ENCODE measurements at places on chromosomes 2 and 18. TPM values are rescaled to one million over a fixed set of nuclear protein-coding genes. Genes with fewer than 3 reads are reported as not detected.

DNA sequence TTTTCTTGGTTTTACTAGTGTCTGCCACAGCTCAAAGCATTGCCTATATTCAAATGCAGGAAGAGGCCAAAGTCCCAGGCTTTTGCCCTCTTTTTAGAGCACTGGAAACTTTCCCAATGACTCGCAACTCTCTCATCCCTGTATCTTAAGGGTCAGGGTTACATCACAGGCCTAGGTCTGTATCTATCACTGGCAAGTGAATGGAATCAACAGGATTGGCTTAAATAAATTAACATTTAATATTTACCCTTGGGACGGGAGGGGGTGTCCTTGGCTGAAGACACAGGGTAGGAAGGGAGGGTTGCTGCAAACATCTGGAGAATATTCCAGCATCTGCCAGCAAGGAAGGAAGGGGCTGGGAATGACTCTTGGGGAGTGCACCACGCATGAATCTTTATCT lies 242.6 kb downstream of the SLC4A3 start:
- no peaks in the 10 kb centered on the region for H3K36me3 ChIP-seq
- H3K4me3 ChIP-seq, result no peak overlapping the region
- H3K27ac ChIP-seq, result no peak overlapping the region
- H3K27me3 ChIP-seq, result no peaks in the 10 kb centered on the region
- DNase-seq, result no peak
- H3K4me1 ChIP-seq, result no peaks in the 10 kb centered on the region

- no peaks in the 10 kb centered on the region for H3K36me3 ChIP-seq
- H3K27ac ChIP-seq, result no peak overlapping the region
- no peaks in the 10 kb centered on the region for H3K27me3 ChIP-seq
- H3K4me3 ChIP-seq, result no peak overlapping the region
- H3K4me1 ChIP-seq, result no peaks in the 10 kb centered on the region
These were observed 105.8 kb downstream of the ARHGAP28 start for GRCh38 chr18:6835345-6835744.

GRCh38 chr18:70423120-70423519 lies 134.3 kb downstream of the SOCS6 start:
- H3K4me1 ChIP-seq, result peaks cover 8% of the 10 kb centered on the region
- H3K36me3 ChIP-seq, result no peaks in the 10 kb centered on the region
- no peak for DNase-seq
- H3K27me3 ChIP-seq, result peaks cover 29% of the 10 kb centered on the region

DNA sequence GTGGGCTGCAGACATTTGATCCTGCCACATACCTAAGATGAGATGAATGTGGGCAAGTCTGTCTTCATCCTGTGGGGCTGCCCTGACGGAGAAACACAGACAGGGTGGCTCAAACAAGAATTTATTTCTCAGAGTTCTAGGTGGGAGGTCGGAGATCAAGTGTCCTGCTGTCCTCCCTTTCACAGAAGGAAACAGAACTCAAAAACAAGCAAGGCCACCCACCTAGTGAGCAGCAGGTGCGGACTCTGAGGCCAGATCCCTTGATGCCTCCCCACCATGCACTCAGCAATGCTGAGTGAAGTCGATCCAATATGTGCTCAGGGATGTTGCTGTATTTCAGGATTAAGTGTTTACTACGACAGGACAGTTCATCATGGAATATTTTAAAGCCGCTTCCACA lies 63.0 kb upstream of the SNTG2 start:
- peaks cover 45% of the 10 kb centered on the region for H3K27me3 ChIP-seq
- no peaks in the 10 kb centered on the region for H3K36me3 ChIP-seq
- H3K27ac ChIP-seq, result no peak overlapping the region
- peaks cover 8% of the 10 kb centered on the region for H3K4me1 ChIP-seq

GRCh38 chr18:35387152-35387571 lies 10.0 kb upstream of the ZNF396 start:
- no peak overlapping the region for H3K27ac ChIP-seq
- H3K27me3 ChIP-seq, result peaks cover 44% of the 10 kb centered on the region
- H3K4me3 ChIP-seq, result no peak overlapping the region
- DNase-seq, result no peak

DNA sequence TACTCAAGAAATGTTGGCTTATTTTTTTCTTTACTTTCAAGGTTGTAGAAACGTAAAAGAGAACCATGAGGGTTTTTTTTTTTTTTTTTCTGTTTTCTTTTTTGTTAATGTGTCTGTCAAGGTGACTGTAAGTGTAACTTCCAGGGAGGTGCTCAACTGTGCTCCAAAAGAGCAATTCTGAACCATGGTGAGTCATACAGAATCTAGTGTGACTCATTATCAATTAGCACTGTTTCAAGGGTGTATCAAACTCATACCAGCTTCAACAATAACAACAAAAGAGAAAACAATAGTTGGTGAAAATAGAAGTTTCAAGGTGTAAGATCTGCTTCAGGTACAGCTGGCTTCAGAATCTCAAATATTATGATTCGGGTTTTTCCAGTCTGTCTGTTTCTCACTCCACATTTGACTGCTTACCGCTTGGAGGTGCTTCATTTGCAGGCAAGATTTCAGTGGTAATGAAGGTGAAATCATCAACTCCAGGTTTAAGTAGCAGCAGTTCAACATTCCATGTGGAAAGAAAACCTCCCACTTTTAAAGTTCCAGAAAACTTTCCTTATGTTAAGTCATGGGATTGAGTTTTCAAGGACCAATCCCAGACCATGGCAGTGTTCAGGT lies 850.6 kb downstream of the CNTNAP5 start:
- H3K36me3 ChIP-seq, result no peaks in the 10 kb centered on the region
- DNase-seq, result no peak
- H3K27me3 ChIP-seq, result no peaks in the 10 kb centered on the region
- H3K4me3 ChIP-seq, result no peak overlapping the region

DNA sequence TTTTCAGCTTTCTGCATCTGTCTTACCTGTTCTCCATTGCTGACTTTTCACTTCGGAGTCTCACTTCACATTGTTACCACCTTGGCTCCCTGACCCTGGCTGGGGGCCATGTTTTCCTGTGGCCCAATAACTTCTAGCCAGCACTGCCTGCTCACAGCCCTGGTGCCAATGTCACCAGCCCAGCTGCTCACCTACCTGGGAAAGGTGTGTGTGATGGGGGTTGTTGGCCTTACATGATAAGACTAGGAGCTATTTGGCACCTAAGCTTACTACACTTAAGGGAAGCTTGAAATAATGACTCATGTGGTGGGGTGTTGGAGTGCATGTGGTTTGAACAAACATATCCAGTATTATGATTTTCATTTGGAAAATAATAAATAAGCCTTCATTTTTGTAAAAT lies 37.5 kb upstream of the PGAP1 start:
- H3K27ac ChIP-seq, result no peak overlapping the region
- peaks cover 6% of the 10 kb centered on the region for H3K36me3 ChIP-seq
- H3K4me3 ChIP-seq, result no peak overlapping the region
- H3K27me3 ChIP-seq, result no peaks in the 10 kb centered on the region
- no peak for DNase-seq

- DNase-seq, result no peak
- no peaks in the 10 kb centered on the region for H3K27me3 ChIP-seq
- H3K36me3 ChIP-seq, result peaks cover 1% of the 10 kb centered on the region
- no peaks in the 10 kb centered on the region for H3K4me1 ChIP-seq
These were observed 1284.2 kb upstream of the PIK3C3 start for GRCh38 chr18:40670668-40671375.

DNA sequence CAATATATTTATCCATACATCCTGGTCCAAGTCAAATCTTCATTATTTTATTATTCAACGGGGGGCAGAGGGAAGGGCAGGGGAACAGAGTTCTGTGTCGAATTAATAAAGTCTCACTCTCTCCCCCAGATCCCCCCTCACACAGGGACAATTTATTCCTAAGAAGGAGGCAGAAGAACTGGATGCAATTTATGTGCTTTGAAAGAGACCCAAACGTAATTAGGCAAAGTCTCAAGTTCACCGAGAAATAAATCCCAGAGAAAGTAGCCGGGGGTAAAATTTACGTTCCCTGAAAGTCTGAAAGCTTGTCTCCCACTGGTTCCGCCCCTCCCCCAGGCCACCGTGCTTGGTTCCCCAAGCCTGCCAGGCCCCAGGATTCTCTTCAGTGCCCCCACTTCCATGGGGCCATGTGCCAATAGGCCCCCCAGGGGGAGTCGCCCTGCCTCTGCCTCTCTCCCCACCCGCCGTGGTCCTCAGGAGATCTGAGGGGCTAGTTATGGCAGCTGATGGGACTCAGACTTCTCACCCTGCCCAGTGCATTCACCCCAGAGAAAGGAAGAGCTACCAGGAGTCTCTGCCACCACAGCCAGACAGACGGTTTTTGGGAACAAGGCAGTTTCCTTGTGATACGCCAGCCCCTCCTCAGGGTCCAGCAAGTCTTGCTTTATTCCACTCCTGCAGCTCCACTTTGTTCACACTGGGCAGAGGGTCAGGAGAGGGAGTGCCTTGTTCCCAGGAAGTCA lies 215.5 kb downstream of the CYP26B1 start:
- H3K27ac ChIP-seq, result no peak overlapping the region
- DNase-seq, result no peak
- no peaks in the 10 kb centered on the region for H3K36me3 ChIP-seq
- no peaks in the 10 kb centered on the region for H3K4me1 ChIP-seq
- H3K4me3 ChIP-seq, result no peak overlapping the region

DNA sequence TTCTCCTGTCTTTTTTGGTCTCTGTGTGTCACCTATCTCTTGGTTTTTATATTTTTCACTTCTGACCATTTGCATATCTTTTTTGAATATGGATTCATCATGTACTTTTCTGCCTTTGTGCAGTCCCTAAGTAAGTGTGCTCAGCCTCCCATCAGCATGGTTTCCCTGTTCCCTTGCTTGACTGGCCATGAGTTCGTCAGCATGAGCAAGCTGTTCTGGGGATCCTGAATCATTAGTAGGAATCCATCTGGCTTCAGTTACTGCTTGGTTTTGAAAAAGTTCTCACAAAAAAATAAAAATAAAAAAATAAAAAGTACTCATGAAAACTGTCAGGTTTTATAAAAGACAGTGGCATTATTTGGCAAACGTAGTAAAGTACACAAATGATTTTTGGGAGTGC lies 144.1 kb downstream of the NCOA1 start:
- peaks cover 6% of the 10 kb centered on the region for H3K36me3 ChIP-seq
- no peak overlapping the region for H3K4me3 ChIP-seq
- DNase-seq, result no peak
- no peaks in the 10 kb centered on the region for H3K27me3 ChIP-seq

GRCh38 chr2:100606726-100607343 lies 44.0 kb downstream of the PDCL3 start:
- H3K4me1 ChIP-seq, result peaks cover 6% of the 10 kb centered on the region
- H3K27me3 ChIP-seq, result peaks cover 6% of the 10 kb centered on the region
- H3K4me3 ChIP-seq, result no peak overlapping the region
- DNase-seq, result peak; percentile 32
- no peak overlapping the region for H3K27ac ChIP-seq

DNA sequence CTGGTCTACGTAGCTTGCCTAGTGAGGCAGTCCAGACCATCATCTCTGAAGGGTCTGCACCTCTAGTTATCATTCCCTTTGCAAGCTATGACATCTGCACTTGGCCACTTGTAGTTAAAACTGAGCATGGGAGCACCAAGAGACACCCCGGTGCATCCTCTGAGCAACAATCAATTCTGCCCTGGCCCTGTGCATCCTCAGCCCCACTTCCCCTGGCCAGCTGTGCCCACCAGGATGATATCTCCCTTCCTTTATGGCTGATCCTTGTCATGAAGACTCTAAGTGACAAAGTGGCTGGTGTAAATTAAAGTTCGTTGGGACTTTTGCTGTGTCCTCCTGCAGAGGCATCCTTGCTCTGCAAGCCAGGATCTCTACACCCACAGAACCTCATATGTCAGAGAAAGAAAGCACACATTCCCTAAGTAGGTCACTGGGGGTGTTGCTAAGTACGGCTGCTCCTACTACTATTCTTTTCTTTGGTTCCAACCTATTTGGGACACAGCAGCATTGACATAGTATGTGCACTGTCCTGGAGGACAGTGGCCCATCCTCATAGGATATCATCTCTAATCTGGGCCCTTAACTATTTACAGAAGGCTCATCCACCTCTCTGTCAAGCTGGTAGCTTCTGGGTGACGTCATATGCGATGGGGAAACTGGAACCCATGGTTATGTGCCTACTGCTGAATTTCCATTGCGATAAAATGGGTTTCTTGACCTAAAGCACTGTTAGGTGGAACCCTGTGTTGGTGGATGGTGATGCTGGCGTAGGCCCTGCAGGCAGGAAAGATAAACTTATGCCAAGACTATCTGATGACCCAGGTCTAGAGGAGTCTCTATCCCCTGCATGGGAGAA lies 384.3 kb upstream of the ID2 start:
- H3K36me3 ChIP-seq, result peaks cover 21% of the 10 kb centered on the region
- peaks cover 57% of the 10 kb centered on the region for H3K4me1 ChIP-seq
- no peak overlapping the region for H3K27ac ChIP-seq
- no peak overlapping the region for H3K4me3 ChIP-seq
- peaks cover 20% of the 10 kb centered on the region for H3K27me3 ChIP-seq

GRCh38 chr2:106579750-106580197 lies 92.6 kb downstream of the CD8B2 start:
- H3K36me3 ChIP-seq, result no peaks in the 10 kb centered on the region
- no peak overlapping the region for H3K27ac ChIP-seq
- no peak overlapping the region for H3K4me3 ChIP-seq
- H3K27me3 ChIP-seq, result peaks cover 28% of the 10 kb centered on the region

DNA sequence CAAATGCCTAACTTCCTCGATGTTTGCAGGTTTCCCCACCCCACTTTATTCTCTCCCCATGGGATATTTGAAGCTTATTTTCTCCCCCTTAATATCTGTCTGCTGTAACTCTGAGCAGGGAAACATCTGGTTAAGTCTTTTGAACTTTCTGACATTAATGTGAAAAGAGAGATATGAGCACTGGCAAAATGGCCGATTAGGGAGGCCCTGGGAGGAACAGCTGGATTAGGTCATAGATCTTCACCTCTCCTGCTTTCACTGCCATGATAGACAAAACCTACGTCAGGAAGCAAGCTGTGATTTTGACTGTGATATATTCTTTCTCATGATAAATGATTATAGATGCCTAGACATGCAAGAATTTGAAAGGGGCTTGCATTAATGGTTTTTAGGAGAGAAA lies 43.6 kb downstream of the LYPD6B start:
- no peaks in the 10 kb centered on the region for H3K36me3 ChIP-seq
- H3K4me1 ChIP-seq, result no peaks in the 10 kb centered on the region
- DNase-seq, result no peak
- no peak overlapping the region for H3K4me3 ChIP-seq

DNA sequence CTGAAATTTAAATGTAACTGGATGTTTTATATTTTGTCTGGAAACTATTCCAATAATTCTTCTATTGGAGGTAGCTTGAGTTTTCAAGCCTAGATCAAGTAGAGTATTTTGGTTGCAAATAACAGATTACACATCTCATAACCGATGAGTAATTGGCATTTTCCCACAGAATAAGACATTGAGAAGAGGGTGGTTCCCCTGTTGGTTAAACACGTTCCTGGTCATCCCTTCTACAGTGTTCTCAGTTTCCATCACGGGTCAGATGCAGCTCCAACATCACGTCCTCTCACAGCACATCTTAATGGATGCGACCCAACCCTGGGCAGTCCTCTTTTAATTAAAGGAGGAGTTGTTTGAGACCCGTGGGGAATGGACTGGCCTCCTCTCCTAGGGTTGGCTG lies 149.0 kb upstream of the ZNF516 start:
- peaks cover 14% of the 10 kb centered on the region for H3K27me3 ChIP-seq
- H3K27ac ChIP-seq, result no peak overlapping the region
- no peak overlapping the region for H3K4me3 ChIP-seq
- H3K36me3 ChIP-seq, result no peaks in the 10 kb centered on the region
- H3K4me1 ChIP-seq, result peaks cover 14% of the 10 kb centered on the region

- peaks cover 17% of the 10 kb centered on the region for H3K27me3 ChIP-seq
- no peak overlapping the region for H3K4me3 ChIP-seq
- no peak overlapping the region for H3K27ac ChIP-seq
- no peaks in the 10 kb centered on the region for H3K36me3 ChIP-seq
- DNase-seq, result peak; percentile 63
These were observed 33.3 kb downstream of the DOK1 start for GRCh38 chr2:74587664-74588277.

The RFX8 gene
- 2.3 TPM for total RNA-seq

The KCNG2 gene
- total RNA-seq, result not detected

The RIT2 gene
- total RNA-seq, result not detected

The PLEKHH2 gene
- 4.5 TPM for total RNA-seq

The IL36B gene
- not detected for total RNA-seq

The WDSUB1 gene
- 6.0 TPM for total RNA-seq

The DSG3 gene
- not detected for total RNA-seq

All from activated T-cell treated with anti-CD3 and anti-CD28 coated beads, Interleukin-2, amount 50 U/mL, for 72 hours (primary cell).